CD4-positive, CD25-positive, alpha-beta regulatory T cell (primary cell): ENCODE measurements at places on chromosomes 5 and 9. TPM values are rescaled to one million over a fixed set of nuclear protein-coding genes. Genes with fewer than 3 reads are reported as not detected.

DNA sequence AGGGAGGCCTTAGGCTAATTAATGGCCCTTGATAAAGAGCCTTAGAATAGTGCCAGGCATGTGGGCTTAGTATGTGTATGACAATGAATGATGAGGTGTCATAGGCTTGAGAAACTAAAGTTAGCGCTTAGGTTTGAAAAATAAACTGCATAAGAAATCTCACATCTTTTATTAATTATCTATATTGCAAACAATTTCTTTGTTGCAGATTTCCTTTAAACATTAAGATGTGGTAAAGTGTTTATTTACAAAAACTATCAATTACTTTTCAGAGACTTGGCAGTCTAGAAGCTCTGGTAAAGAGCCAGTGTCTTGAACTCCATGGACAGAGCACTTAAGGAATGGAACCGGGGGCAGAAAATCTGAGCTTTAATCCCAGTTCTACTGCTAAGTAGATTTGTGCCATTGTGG is 23.1 kb downstream of the MAP1B start:
- H3K36me3 ChIP-seq = no peaks in the 10 kb centered on the region
- no peaks in the 10 kb centered on the region for H3K4me1 ChIP-seq
- no peak overlapping the region for H3K4me3 ChIP-seq

The GPR150 gene
- total RNA-seq = 0.37 TPM

The GCNT1 gene
- 10.4 TPM for total RNA-seq

DNA sequence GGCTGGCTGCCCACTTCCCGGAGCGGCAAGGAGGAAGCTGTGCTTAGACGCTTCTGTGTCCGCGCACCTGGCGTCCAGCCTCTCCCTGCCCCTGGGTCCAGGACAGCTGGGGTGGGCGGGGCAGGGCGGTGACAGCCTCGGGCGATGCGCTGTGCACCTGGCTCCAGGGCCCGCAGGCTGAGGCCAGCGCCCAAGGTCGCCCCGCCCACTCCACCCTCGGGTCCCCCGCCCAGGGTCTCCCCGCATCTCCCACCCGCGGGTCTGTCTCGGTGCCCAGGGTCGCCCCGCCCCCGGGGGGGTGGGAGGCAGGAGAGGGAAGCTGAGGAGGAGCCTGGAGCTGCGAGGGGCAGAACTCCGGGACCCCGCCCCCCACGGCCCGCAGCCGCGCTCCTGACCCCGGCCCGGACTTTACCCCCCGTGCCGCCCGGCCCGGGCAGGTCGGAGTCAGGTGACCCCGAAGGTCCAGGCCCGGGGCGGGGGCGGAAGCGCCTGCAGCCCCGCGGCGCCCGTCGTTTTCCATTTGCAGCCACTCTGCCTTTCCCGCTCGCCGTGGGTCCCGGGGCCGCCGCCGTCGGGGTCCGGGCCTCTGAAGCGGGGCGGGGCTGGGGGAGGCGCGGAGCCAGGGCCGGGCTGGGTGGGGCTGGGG is at the start of gene ENTPD8:
TSS of gene ENTPD8 (minus strand) at position 69 of the 646 bp plus-strand sequence. CDS start 3,072 bp downstream, outside the sequence.
- DNase-seq = no peak
- H3K27me3 ChIP-seq = peaks cover 4% of the 10 kb centered on the region
- no peaks in the 10 kb centered on the region for H3K36me3 ChIP-seq
- H3K27ac ChIP-seq = no peak within 1 kb of the TSS

DNA sequence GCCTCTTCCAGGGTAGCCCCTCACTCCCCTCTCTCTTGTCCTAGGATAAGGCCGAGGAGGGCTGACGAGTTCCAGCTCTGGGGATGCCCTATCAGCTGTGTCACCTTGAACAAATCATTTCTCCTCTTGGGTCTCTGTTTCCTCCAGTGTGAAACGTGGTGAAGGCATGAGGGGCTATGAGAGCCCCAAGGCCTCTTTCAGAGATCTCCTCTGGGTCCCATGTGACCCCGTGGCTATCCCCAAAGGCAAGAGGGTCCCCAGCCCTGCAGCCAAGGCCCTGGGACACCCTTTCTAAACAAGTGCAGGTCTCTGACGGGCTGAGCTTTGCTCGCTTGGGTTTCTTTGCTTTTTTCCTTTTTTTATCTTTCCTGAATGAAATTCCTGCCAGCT is 25.5 kb upstream of the SPTLC1 start:
- no peaks in the 10 kb centered on the region for H3K36me3 ChIP-seq
- H3K4me1 ChIP-seq = peaks cover 14% of the 10 kb centered on the region
- no peak for DNase-seq

- H3K27ac ChIP-seq = no peak overlapping the region
- no peaks in the 10 kb centered on the region for H3K27me3 ChIP-seq
- H3K4me3 ChIP-seq = no peak overlapping the region
- DNase-seq = no peak
- H3K4me1 ChIP-seq = no peaks in the 10 kb centered on the region
Observed at GRCh38 chr9:16386007-16386826, 484.3 kb downstream of the BNC2 start.

- H3K36me3 ChIP-seq = no peaks in the 10 kb centered on the region
- no peaks in the 10 kb centered on the region for H3K27me3 ChIP-seq
- H3K27ac ChIP-seq = no peak within 1 kb of the TSS
- DNase-seq = no peak
- no peak within 1 kb of the TSS for H3K4me3 ChIP-seq
Observed at GRCh38 chr9:100577776-100578448, at the start of gene CAVIN4. Gene CAVIN4 (plus strand): TSS chr9:100578079. CDS start chr9:100578144, 65 bp downstream.

The LYRM7 gene
- total RNA-seq = 6.5 TPM

GRCh38 chr5:33808699-33809098 is 83.1 kb downstream of the ADAMTS12 start:
- no peaks in the 10 kb centered on the region for H3K27me3 ChIP-seq
- no peak for DNase-seq
- H3K4me3 ChIP-seq = no peak overlapping the region
- H3K36me3 ChIP-seq = no peaks in the 10 kb centered on the region

GRCh38 chr5:178113841-178114324 is 551 bp downstream of the N4BP3 start:
- peaks cover 47% of the 10 kb centered on the region for H3K4me1 ChIP-seq
- H3K4me3 ChIP-seq = peak overlapping the region; percentile 41
- no peak for DNase-seq
- no peaks in the 10 kb centered on the region for H3K27me3 ChIP-seq
- no peaks in the 10 kb centered on the region for H3K36me3 ChIP-seq
- peak overlapping the region; percentile 23 for H3K27ac ChIP-seq

- no peak overlapping the region for H3K4me3 ChIP-seq
- no peak for DNase-seq
- H3K27ac ChIP-seq = no peak overlapping the region
- H3K4me1 ChIP-seq = no peaks in the 10 kb centered on the region
- H3K27me3 ChIP-seq = peaks cover 2% of the 10 kb centered on the region
- H3K36me3 ChIP-seq = no peaks in the 10 kb centered on the region
Observed at GRCh38 chr5:36403632-36404311, 102.1 kb upstream of the RANBP3L start.

- H3K36me3 ChIP-seq = no peaks in the 10 kb centered on the region
- DNase-seq = no peak
- H3K4me3 ChIP-seq = no peak overlapping the region
- H3K27ac ChIP-seq = no peak overlapping the region
- H3K4me1 ChIP-seq = no peaks in the 10 kb centered on the region
Observed at GRCh38 chr9:136576269-136576626, 30.4 kb upstream of the NOTCH1 start.

The FAM81B gene
- total RNA-seq = 0.94 TPM

GRCh38 chr5:98796197-98796972 is 22.9 kb downstream of the RGMB start:
- H3K27me3 ChIP-seq = no peaks in the 10 kb centered on the region
- no peak overlapping the region for H3K4me3 ChIP-seq
- H3K27ac ChIP-seq = no peak overlapping the region
- no peaks in the 10 kb centered on the region for H3K4me1 ChIP-seq
- DNase-seq = peak; percentile 59
